ENCODE measurements at places on chromosomes 6 and 20.

DNA sequence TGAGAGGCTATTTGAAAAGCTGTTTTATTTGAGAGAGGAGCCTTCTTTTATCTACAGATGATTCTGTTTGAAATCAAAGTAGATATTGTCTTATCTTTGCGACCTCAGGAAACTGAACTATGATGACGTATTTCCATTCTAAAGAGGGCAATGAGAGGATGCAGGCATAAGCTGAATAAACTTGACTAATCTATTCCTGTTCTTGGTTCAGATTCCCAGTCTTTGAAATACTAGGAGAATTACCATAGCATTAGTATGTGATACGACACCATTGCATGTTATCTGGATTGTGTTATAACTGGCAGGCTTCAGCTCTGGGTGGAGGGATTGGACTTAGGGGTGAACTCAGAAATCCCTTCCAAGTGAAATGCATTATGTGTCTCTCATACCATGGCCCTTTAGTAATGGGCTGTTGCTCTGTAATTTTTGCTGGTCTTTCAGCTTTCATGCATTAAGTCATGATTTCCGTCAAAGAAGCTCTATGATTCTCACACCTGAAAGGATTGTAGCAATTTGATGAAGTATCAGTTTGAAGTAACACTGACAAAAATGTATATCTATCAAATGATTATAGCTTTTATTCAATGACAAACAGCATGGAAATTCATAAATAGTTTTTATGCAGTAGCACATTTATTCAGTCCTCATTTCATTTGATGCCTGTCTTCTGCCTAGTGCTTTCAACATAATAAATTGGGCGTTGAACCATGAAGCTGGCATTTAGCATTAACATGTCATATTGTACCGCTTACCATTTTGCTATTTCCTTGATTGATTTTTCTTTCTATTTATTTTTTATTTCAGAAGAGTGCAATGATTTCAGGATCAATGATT, 138.4 kb upstream of the SPACA1 start:
- DNase-seq: no peak

GRCh38 chr20:55103188-55103587, 627.8 kb downstream of the DOK5 start:
- DNase-seq: no peak

DNA sequence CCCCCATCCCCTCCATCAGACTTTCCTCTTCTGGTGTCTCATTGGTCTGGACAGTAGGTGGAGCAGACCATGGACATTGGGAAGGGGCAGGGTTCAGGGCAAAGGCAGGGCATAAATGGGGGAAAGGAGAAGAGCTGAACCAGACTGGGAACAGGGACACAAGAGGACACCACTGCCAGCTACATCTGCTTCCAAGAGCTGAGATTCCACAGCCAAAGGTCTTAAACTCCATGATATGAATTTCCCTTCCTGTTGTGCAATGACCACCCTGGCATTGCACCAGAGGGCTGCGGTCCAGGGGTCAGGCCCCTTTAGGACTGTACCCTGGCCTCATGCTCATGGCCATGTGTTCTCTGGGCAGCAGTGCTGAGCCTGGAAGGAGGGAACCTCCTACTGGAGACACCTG, 137.9 kb downstream of the MAFB start:
- DNase-seq: no peak

GRCh38 chr20:20561841-20562240, 150.6 kb downstream of the RALGAPA2 start:
- no peak for DNase-seq

DNA sequence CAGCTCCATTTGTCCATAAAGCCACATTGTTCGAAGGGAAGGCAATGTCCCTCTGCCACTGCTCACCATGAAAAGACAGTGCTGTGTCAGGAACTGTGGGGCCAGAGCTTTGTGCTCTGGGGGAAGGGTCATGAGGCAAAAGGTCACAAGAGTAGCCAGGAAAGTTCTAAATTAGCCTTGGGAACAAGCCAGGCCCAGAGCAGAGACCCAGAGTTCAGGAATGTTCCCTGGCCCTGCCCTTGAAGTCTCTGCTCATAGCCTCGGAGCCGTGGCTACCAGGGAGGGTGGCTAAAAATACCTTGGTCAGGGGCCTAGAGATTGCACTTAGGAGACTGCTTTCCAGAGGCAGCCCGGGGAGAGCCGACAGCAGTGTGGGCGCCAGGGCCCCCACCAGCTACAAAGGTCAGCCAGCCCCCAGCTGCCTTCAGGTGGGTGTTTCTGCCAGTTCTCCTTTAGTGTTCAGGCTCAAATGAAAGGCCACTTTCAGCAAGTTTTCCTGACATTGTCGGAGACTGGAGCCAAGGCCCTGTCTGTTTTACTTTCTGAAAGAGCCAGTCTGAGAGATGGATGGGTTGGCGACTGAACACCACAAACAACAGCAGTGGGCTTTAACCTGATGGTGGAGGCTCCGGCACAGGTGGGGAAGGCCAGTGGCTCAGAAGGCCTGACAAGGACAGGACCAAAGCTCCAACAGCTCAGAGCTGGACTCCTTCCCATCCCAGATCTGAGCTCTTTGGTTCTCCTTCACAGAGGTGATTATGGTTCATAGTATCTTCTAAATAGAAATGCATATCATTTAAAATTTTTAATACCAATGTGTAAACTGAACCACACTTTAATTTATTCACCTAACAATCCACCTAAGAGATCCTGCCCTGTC, 76.2 kb downstream of the CDH26 start:
- DNase-seq: no peak

GRCh38 chr6:131999545-132000146, 48.5 kb upstream of the CCN2 start:
- DNase-seq: no peak

- peak; percentile 56 for DNase-seq
These were observed 77.7 kb upstream of the ZFP64 start for GRCh38 chr20:52269321-52269720.

- no peak for DNase-seq
These were observed 29.5 kb upstream of the IFNGR1 start for GRCh38 chr6:137248702-137249101.

- DNase-seq: no peak
These were observed 464.9 kb downstream of the TBC1D32 start for GRCh38 chr6:120869397-120869796.

- DNase-seq: no peak
These were observed 116.1 kb downstream of the CEBPB start for GRCh38 chr20:50306478-50307423.

- DNase-seq: no peak
These were observed 30.7 kb upstream of the MRGBP start for GRCh38 chr20:62765432-62766070.

GRCh38 chr6:160356074-160356744, 8.0 kb downstream of the SLC22A3 start:
- no peak for DNase-seq

DNA sequence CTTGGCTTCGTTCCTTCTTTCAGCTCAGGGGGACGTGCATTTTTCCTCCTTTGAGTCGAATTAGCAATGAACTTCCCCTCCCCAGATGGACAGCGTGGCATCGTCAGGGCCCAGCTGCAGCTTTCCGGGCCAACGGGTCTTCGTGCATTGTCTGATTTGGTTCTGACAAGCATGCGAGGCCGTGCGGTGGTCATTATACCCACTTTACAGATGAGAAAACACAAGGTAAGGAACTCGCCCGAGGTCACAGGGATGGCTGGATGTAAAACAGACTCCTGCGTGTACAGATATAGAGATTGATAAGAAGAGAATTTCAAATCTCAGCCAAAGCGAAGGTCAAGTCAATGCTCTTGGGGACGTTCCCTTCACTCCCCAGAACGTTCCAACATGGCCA, 187.6 kb upstream of the SULF2 start:
- no peak for DNase-seq

DNA sequence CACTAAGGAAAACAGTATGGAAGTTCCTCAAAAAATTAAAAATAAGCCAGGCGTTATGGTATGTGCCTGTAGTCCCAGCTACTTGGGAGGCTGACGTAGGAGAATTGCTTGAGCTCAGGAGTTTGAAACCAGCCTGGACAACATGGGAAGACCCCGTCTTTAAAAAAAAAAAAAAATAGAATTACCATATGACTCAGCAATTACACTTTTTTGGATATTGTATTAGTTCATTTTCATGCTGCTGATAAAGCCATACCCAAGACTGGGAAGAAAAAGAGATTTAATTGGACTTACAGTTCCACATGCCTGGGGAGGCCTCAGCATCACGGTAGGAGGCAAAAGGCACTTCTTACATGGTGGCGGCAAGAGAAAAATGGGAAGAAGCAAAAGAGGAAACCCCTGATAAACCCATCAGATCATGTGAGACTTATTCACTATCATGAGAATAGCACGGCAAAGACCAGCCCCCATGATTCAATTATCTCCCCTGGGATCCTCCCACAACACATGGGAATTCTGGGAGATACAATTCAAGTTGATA, 10.8 kb upstream of the SMIM29 start:
- no peak for DNase-seq

- no peak for DNase-seq
These were observed 68.6 kb downstream of the TENT5A start for GRCh38 chr6:81683912-81684311.

GRCh38 chr6:15881150-15881549, 218.3 kb upstream of the DTNBP1 start:
- no peak for DNase-seq

- DNase-seq: no peak
These were observed 23.7 kb downstream of the PLA2G7 start for GRCh38 chr6:46711491-46711890.

- no peak for DNase-seq
These were observed 18.7 kb downstream of the CDS2 start for GRCh38 chr20:5145365-5146098.

DNA sequence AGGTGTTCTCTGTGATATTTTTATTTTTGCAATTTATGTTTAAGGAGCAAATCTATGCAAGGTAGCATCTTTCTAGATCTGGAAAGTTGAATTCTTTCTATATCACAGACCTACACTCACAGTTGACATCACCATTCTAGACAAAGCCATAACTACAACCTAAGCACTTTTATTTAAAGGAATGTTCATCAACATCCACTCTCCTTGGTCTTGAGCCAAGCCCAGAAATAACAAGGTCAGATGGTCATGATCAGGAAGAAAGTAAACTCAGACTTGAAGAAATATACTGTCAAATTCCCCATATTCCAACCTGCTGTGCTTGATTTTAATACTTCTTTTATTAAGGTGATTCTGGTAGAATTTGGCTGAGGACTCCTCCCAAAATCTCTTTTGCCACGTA, 32.2 kb downstream of the MMUT start:
- DNase-seq: no peak

DNA sequence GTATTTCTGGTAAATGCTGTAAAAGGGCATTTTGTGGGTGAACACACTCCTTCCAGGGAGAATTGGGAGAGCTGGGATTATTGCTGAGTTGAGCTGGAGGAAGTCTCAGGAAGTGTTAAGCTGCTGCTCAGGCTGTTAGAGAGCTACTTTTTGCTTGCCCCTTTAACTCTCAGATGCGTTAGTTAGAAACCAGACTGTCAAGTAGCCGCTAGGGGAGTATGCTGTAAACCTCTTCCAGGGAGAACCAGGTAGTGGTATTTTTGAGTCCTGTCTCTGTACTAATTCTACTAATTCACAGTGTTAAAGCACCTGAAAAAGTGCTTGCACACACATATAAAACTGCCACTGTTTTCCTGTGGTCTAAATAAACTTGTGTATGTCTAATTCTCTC, 6.6 kb upstream of the GFRAL start:
- DNase-seq: no peak

GRCh38 chr20:50848846-50849673, 54.2 kb downstream of the BCAS4 start:
- DNase-seq: no peak

DNA sequence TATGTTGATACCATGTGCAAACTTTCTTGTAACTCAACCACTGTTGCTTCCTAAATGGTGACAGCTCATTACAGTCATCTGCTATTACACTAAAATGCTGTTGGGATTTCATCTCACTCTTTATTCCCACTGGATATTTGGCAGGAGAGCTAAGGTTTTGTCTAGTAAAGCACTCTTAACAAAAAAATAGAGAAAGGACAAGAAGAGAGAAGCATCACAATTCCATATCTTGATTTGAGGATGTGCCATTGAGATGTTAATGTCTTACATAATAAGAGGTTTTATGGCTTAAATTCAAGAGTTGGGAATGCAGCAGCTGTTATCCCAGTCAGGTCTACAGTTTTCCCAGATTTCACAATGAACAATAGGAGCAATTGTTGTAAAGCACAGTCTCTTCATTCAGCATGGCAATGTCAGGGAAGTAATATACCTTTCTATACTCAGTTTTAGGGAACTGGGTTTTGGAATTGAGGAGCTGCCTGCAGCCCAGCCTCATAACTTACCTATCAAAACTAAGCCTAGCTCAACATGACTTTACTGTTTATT, 134.9 kb downstream of the ISM1 start:
- DNase-seq: no peak

DNA sequence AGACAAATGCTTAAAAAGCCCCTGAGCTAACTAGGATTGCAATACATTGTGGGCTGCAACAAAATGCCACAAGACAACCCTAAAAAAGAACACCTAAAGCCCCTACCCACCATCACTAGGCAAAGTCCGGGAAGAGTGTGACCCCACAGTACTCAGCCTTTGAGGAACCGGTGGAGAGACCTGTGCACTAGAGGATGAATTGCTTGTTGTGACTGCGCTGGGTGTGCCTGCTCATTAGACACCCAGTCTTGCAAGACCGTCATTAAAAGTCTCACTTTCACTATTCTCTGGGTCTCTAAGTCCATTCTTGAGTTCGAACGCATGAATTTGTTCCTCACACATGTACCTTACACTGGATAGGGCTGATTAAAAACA, 88.7 kb downstream of the JPH2 start:
- DNase-seq: no peak

GRCh38 chr6:14571001-14571400, 453.4 kb downstream of the CD83 start:
- no peak for DNase-seq

DNA sequence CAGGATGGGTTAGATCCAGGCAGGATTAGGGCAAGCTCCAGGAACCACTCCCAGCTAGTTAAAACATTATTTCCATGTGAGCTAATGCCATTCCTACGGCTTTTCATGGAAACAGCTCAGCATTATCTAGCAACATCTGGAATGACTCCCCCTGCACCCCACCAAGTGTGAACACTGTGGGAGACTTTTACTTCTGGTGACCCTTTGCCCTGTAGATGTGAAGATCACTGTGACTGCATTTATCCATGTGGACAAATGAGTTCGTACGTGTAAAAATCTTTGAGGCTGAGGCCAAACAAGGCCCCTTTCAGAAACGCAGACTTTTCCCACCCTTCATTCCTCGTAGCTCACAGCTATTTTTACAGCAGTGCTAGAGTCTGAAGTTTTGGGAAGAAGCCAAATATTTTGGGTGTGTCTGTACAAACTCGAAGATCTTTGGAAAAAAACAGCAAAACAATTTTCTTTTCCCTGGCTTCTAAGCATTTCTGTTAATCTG, 221.8 kb upstream of the SOX4 start:
- peak; percentile 36 for DNase-seq

GRCh38 chr20:47265984-47266383, 90.5 kb downstream of the ZMYND8 start:
- DNase-seq: no peak

DNA sequence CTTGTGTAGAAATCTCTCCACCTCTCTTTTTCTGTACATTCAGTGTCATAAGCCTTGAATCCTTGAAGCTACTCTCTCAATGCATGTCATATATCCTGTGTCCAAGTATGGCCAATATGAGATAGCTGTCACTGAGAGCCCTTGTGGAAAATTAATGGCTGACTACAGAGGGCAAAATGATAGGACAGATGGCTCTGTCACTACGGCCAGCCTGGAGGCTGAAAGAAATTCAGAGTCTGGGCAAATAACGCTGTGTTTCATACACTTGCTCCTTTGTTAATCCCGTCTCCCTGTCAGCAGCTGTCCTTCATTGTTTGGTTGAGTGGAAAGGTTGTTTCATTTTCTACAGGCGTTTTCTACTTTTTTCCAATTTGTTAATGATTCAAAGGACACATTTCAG, 70.4 kb upstream of the VGLL2 start:
- DNase-seq: no peak
